Renal cortex interstitium (tissue), 15 donors: ENCODE measurements at places on chromosomes 13 and 19. TPM values are rescaled to one million over a fixed set of nuclear protein-coding genes. Genes with fewer than 3 reads are reported as not detected.

DNA sequence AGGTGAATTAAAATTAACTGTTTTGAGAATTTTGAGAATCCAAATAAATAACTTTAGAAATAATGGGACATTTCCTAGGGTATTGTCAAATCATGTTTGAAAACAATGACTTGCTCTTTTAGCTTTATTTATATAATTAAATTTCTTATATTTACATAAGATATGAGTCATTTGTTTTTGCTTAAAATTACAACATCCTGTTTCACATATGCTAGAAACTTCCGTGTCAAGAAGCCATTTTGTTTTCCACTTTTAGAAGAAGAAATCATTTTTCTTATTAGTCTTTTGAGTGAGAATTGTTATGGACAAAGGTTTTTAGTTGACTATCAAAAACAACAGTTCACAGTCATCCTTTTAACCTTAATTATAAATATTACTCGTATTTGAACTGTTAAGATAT lies 48.2 kb downstream of the DPY19L3 start:
- no peak for DNase-seq

GRCh38 chr19:55147545-55148251 lies 1.3 kb downstream of the TNNT1 start:
- DNase-seq, result no peak

DNA sequence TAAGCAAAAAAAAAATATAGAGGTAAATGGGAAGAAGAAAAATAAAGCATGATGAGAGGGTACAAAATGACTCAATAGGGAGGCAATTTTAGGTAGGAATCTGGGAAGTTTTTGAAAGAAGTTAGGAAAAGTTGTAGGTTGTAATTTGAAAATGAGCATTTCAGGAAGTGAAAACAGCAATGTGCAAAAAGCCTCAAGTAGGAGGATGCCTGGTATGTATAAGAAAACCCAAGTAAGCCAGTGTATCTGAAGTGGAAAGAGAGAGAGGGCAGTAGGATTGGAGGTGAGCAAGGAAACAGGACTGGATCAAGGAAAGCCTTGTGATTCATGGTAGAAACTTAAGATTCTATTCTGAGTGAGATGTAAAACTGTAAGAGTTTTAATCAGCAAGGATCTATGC lies 121.6 kb upstream of the SPRY2 start:
- DNase-seq, result no peak

- no peak for DNase-seq
Measured at GRCh38 chr19:47380559-47380958, 31.4 kb downstream of the DHX34 start.

GRCh38 chr19:11404588-11405222 lies 14.4 kb downstream of the RGL3 start:
- DNase-seq, result no peak

DNA sequence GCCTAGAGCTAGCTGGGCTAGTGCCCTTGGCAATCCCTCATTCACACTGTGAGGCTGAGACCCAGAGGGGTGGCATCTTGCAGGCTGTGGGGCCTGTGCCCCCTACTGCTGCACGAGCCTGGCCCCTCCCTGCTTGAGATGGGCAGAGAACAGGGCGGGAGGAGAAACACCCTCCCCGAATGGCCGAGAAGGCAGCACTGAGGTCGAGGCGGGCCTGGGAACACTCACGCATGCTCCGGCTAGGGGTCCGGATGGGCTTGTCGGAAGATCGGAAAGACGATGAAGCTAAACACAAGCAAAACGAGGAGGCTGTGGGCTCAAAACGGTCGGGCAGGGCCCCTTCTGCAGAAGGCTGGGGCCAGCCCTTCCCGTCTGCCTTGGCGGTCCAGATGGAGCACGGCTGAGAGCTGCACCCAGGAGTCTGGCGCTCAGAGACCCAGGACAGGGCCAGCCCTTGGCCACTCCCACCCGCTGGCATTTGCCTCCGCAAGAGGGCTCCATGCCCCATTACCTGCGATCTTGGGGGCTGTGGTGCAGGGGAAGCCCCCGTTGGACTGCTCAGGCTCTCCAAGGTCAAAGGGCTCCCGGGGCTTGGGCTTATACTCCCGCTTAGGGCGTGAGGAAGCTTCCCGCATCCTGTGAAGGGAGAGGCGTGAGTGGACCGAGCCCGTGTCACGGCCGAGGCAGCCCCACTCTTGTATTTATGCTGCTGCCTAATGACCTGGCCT lies 18.9 kb downstream of the MPND start:
- DNase-seq, result no peak

DNA sequence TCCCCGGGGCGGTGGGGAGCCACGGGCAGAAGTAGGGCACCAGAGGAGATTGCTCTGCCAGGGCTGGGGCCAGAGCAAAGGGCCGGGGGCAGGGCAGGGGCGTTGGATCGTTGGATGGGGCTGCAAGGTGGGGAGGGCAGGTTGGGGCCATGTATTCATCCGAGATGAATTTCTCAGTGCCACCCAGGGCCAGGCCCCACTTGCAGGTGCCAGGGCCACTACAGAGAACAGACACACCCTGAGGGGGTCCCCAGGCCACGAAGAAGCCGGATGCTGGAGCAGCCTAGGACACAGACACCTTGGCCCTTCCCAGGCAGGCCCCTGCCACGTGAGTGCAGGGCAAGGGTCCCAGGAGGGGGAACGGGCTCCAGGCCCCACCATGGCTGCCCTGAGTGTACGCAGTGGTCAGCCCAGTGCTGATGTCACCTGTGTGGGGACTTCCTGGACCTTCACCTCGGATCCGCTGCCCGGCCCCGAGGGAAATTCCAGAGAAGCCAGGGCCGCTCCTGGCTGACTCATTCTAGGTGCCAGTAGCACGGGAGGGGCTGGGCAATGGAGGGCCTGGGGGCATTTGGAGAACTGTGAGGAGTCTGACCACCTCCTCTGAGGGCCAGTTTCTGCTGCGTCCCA lies 9.6 kb upstream of the SBNO2 start:
- no peak for DNase-seq

- no peak for DNase-seq
Measured at GRCh38 chr19:3931041-3931440, 1.8 kb upstream of the NMRK2 start.

DNA sequence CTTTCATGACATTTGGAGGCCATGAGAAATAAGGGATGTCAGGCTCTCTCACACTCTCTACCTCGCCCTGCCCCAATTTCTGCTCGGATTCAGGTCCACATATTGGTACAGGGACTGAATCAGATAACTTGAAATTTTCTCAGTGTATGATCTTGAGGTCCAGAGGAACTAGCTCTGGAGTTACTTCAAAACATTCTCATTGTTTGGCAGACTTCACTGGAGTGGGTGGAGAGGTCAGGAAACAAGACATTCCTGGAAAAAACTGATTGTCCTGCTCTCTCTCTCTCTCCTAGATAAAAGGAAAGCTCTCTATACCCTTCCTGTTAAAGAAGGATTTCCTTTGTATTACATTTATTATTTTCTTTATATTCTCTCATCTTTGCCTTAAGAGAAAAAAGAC lies 428.1 kb upstream of the DACH1 start:
- no peak for DNase-seq

GRCh38 chr13:40558656-40559055 lies 107.8 kb downstream of the FOXO1 start:
- no peak for DNase-seq

GRCh38 chr13:50993371-50993770 lies 83.8 kb downstream of the RNASEH2B start:
- DNase-seq, result no peak

Gene CABP5
- not detected for polyA plus RNA-seq

Gene FFAR3
- polyA plus RNA-seq, result 0.20 TPM

Gene FUT3
- 0.40 TPM for polyA plus RNA-seq

Gene SMAD9
- polyA plus RNA-seq, result 28.5 TPM

Gene ZNF350
- 18.7 TPM for polyA plus RNA-seq

Gene HIPK4
- 0.14 TPM for polyA plus RNA-seq

Gene PLK5
- 0.14 TPM for polyA plus RNA-seq

Gene CKM
- 0.50 TPM for polyA plus RNA-seq

Gene SIGLECL1
- polyA plus RNA-seq, result not detected
